ENCODE measurements at places on chromosomes 5 and 9.

GRCh38 chr9:20199111-20199510, 410.3 kb upstream of the SLC24A2 start:
- no peak for DNase-seq

- DNase-seq = no peak
These were observed 221.2 kb downstream of the SLC12A2 start for GRCh38 chr5:128304791-128305190.

DNA sequence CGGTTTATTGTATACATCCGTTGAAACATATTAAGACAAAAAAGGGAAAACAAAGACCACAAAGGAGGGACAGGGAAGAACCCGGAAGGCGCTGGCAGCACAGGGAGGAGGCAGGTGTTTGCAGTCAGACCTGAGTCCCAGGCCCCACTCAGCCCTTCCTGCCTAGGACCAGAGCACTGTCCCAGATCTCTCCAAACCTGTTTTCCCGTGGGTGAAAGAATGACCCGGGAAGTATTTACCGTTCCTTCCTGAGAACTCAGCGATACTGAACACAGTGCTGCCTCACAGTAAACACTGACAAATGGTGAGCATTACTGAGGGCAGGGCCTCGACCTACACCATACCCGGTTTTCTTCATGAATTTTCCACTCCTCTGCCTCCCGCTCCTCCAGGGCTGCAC, 1.2 kb downstream of the ABO start:
- no peak for DNase-seq

- no peak for DNase-seq
These were observed 303.9 kb upstream of the EDIL3 start for GRCh38 chr5:84688566-84688965.

DNA sequence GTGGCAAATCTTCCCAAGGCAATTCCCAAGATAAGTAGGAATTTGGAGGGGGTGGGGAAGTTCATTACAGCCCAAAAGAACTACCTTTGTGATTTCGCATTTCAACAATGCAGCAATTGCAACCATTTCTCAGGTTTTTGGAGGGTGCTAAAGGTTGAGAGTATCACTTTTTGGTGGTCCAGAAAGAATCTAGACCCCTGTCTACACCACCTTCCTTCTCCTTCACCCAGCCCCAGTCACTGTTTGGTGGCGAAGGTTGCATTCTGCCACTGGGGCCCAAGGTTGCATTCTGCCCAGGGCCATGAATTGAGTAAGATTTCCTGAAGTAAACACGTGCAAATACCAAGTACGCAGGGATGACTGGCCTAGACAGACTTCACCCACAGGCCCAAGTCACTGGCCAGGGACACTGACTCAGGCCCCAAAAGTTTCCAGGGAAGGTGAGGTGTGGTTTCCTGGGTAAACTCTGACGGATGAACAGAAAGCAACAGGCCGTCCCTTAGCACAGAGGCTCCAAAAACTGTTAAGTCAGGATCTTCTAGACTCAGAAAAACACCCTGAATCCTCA, 5.7 kb downstream of the PDE6A start:
- DNase-seq = peak; percentile 94

- DNase-seq = no peak
These were observed 80.8 kb upstream of the PPP2R2B start for GRCh38 chr5:146959360-146959759.

GRCh38 chr5:10201223-10201868, 48.3 kb downstream of the ATPSCKMT start:
- DNase-seq = no peak

GRCh38 chr5:179893076-179893957, 14.4 kb downstream of the TBC1D9B start:
- no peak for DNase-seq

DNA sequence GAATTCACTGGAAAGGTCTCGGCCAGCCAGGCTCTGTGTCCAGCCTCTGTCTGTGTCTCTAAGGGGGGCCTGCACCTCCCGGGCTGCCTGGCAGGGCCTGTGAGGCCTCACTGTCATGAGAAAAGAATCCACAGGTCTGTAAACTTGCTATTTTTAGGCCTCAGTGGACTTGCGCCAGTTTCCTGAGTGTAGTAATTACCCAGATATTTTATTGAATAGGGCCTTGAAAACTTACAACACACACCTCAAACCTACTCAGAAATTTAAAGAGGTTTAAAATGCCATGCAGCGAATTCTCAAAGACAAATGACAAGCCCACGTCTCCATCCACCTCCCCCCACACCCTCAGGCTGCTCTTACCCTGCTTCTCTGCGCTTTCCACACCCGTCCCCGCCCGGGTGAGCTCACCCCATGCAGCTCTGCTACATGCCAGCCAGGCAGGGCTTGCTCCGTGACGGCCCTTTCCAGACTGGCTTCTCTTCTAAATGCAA, 8.8 kb upstream of the TENT4A start:
- no peak for DNase-seq

GRCh38 chr9:131302244-131303075, 12.9 kb downstream of the PLPP7 start:
- DNase-seq = no peak

DNA sequence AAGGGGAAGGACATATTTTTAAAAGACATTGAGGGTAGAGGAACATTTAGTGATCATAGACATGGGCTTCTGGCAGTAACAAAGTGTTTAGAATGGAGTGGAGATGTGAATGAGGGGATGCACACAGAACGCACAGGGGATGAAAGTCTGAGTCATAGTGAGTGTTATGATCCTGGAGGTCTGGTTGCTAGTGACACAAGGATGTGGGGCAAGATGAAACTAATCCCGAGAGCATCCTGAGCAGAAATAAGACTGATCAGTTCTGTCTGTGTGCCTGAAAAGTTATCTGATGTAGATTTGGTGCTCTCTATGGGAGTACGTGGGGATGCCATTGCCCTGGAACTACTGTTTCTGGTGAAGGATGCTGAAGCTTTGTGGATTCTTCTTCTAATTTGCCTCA, 141.1 kb downstream of the CHSY3 start:
- DNase-seq = no peak

- no peak for DNase-seq
These were observed 60.5 kb upstream of the C5orf46 start for GRCh38 chr5:147966829-147967228.

DNA sequence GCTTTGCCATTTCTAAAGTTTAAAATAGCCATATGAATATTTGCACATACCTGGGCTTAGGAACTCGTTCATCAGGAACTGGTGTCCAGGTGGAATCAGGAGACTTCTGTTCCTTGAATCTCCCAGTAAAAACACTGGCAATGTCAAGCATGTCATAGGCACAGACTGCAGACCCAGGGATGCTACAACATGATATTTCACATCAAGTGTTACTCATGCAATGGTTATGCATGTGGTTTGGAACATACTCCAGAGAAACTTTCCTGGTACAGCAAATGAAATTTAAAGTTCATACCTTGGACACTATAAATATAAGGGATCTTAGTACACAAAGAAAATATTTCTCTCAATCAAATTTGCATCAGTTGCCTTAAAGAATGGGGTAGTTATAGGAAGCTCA, 92.2 kb downstream of the SEMA6A start:
- no peak for DNase-seq

GRCh38 chr9:71675857-71676165, 92.5 kb downstream of the CEMIP2 start:
- no peak for DNase-seq

- no peak for DNase-seq
These were observed 222.8 kb upstream of the KIF2A start for GRCh38 chr5:62083247-62083646.

DNA sequence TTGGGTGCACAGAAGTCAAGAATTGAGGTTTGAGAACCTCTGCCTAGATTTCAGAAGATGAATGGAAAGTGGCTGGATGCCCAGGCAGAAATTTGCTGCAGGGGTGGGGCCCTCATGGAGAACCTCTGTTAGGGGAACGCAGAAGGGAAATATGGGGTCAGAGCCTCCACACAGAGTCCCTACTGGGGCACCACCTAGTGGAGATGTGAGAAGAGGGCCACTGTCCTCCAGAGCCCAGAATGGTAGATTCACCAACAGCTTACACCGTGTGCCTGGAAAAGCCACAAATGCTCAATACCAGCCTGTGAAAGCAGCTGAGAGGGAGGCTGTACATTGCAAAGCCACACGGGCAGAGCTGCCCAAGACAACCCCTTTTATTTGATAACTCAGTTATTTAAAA, 383.5 kb downstream of the TLE4 start:
- DNase-seq = no peak

DNA sequence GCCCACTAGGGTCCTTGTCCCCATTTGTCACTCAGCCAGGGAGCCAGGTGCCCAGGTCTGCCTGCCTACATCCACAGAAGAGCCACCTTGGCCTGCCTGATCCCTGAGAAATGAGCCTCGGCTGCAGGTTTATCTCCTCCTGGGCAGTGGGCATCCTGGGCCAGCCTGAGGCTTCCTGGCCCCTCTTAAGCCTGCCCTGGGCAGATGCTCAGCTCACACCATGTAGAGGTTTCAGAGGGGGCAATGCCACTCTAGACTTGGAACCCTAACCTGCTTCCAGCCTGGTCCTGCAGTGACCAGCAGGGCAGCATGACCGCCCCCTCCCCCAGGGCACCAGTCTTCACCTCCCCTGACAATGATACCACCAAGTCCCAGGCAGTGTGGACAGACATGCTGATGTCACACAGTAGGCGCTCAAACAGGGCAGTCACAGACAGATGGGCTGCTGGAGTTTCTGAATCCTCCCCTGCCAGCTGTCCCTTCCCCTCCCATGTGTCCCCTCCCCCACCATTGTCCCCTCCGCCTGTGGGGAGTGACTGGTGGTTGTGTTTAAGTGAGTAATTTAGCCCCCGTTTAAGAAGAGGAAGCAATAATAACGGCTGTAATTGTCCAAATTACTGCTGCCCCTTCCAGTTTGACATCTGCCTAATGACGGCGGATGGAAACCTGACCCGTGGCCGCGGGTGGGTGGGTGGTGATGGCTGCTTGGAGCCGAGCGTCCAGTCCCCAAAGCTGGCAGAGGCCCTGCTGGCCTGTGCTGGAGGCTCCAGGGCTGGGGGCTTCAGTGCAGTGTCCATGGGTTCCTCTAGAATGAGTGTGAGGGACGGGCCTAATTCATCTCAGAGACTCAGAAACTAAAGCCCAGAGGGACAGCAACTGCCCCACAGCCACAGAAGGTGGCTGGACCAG, 147.7 kb downstream of the BARX1 start:
- DNase-seq = no peak

DNA sequence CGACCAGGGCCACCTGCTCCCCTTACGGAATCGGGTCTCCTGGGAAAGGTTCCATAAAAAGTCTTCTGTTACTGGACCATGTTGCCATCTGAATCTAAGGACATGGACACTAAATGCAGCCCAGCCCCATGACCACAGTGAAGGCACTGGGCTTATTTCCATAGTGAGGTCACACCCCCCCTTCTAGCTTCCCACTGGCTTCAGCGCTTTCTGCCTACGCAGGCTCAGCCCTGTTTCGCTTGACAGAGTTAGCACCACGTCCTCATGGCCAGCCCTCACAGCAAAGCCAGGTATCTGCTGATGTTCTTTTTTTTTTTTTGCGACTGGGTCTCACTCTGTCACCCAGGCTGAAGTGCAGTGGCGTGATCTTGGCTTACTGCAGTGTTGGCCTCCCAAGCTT, 14.1 kb downstream of the UCK1 start:
- DNase-seq = no peak

- DNase-seq = no peak
These were observed 114.3 kb upstream of the PUM3 start for GRCh38 chr9:2958219-2958618.

- DNase-seq = no peak
These were observed 118.6 kb downstream of the SPEF2 start for GRCh38 chr5:35736280-35736679.

DNA sequence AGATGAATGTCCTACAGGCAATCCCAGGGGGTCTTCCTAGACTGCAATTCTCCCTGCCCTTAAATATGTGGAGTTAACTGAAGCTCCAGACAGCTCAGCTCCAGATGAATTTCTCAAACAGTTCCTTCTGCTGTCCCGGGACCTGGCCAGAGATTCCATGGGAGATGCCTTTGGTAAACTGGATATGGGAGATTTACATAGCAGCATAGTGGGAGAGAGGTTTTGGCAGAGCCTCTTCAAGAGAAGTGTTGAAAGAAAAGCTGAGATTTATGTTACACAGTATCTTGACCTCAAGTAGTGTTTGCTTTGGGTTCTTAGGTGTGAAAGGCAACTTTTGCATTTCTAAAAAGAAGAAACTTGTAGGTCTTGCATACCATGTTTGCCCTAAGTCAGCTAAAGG, 364.9 kb downstream of the ARRDC3 start:
- DNase-seq = no peak

DNA sequence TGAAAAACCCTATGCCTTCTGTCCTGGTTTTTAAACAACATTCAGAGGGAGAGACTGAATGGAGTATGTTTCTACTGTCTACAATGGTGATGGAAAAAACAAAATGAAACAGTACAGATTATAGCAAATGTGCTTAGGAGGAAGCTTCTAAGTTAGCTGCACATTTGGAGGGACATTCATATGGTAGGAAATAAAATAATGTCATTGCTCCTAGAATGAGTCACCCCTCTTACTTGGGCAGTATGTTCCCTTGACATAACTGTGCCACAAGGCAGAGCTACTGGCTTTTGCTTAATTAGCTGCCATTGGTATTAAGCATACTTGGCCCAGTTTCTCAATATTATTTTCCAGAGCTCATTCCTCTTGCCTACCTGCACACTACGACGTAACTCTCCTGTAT, 128.9 kb downstream of the GDNF start:
- no peak for DNase-seq

DNA sequence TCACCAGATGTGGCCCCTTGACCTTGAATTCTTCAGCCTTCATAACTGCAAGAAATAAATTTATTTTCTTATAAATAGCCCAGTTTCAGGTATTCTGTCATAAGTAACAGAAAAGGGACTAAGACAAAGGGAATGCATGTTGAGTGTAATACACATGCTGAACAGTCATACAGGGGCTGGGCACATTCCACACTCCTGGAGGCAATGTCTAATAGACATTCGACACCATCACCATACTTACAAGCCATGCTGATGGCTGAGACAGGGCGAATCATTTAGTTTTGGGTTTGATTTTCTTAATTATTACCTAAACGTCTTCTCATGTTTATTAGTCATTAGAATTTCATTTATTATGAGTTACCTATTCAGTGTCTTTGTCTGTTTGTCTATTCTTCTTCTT, 68.5 kb downstream of the TENT4A start:
- no peak for DNase-seq

GRCh38 chr5:132426525-132427138, 57.1 kb downstream of the SLC22A5 start:
- DNase-seq = peak; percentile 65

GRCh38 chr9:134811079-134811672, 69.4 kb upstream of the FCN2 start:
- DNase-seq = no peak

- DNase-seq = no peak
These were observed 367.4 kb downstream of the EFNA5 start for GRCh38 chr5:107303171-107303968.

DNA sequence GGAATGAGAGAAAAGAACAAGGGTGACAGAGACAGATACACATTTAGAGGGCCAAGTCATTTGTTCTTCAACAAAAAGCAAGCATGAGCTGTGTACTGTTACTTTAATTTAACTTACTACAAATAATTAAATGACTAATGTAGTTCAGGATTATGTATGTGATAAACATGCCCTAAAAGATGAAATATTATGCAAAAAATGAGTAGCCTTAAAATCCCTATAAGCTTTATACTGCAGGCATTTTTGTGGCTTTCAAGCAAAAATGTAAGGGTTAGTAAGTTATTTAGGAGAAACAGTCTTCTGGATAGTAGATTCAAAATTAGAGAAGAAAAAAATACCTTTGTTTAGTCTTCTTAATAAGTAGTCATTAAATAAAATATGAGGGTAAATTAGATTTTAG, 431.2 kb downstream of the CSNK1G3 start:
- DNase-seq = no peak

GRCh38 chr5:163890261-163890660, 384.8 kb downstream of the MAT2B start:
- DNase-seq = no peak

GRCh38 chr5:55534436-55535198, at the start of gene PLPP1:
Gene PLPP1 (minus strand): TSS chr5:55534964. CDS start chr5:55534629, 335 bp downstream.
- peak; percentile 88 for DNase-seq
